ENCODE measurements at places on chromosomes 1 and 21.
A peak's percentile ranks its signal among the peaks of the same experiment; 100 is the strongest.

- no peak for DNase-seq
Observed at GRCh38 chr1:58597996-58598395, 20.9 kb upstream of the TACSTD2 start.

- DNase-seq, result no peak
Observed at GRCh38 chr1:43438576-43438952, 15.2 kb downstream of the HYI start.

GRCh38 chr21:45357436-45358260 lies 47.3 kb upstream of the COL18A1 start:
- no peak for DNase-seq

GRCh38 chr1:200381256-200381984 lies 28.4 kb downstream of the ZNF281 start:
- DNase-seq, result no peak

- DNase-seq, result peak; percentile 74
Observed at GRCh38 chr1:88061492-88062177, 622.4 kb upstream of the PKN2 start.

- DNase-seq, result peak; percentile 40
Observed at GRCh38 chr1:109201123-109201703, 12.5 kb upstream of the SARS1 start.

DNA sequence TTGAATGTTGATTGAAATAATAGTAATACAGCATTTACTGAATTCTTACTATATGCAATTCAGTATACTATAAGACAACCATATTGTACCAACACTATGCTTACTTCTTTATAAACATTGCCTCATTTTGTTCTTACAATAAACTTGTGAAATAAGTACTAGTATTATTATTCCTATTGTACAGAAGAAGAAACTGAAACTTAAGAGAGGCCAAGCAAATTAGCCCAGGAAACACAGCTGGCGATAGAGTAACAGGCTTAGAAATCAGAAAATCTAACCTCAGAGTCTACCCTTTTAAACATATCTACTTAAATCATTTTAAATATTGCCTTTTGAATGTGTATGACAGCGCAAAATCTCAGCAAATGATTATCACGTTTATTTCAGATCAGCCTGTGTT lies 41.7 kb downstream of the FASLG start:
- no peak for DNase-seq

DNA sequence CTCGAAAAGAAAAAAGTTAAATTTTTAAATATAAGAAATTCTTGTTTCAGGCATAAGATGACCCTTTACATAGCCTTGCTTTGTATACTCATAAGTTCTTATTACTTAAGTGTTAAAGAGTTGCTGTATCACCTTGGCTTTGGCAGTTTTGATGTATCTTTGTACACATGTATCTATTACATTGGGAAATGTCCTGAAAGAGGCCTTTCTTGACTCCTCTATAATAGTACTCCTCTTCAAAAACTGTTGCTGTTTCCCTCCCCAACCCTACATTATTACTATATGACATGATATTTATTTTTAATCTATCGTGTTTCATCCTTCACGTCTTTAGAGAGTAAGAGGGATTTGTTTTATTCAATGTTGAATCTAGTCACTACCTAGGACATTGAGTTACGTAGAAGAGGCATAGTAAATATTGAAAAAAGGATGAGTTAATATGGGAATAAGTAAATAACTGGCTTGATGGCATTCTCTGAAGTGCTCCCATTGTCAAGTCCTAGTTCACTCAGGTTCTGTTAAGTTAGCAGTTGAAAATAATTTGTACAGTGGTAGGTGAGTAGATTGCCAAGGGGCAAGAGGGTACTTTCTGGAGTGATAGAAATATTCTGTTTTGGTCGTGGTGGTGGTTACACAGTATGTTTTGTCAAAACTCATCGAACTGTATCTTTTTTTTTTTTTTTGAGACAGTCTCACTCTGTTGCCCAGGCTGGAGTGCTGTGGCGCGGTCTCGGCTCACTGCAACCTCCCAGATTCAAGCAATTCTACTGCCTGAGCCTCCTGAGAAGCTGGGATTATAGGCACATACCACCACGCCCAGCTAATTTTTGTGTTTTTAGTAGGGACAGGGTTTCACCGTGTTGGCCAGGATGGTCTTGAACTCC lies 8.2 kb downstream of the THRAP3 start:
- DNase-seq, result no peak

DNA sequence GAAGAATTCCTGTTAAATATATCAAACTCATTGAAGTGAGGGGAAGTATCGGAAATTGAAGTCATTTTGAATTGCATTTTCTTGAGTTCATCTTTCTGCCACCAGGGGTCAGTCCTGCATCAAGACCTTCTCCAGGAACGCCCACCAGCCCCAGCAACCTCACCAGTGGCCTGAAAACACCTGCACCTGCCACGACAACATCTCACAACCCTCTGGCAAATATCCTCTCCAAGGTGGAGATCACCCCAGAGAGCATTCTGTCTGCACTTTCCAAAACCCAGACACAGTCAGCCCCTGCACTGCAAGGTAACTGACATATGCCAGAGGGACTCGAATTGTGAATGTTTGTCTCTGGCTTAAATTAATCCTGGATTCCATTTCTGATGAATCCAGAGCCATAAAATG lies 22.8 kb upstream of the TARS2 start:
- DNase-seq, result peak; percentile 87

GRCh38 chr1:94674876-94675275 lies 133.3 kb upstream of the F3 start:
- DNase-seq, result no peak

- no peak for DNase-seq
Observed at GRCh38 chr1:159200769-159201168, 3.9 kb upstream of the ACKR1 start.

GRCh38 chr1:245404952-245405351 lies 250.2 kb downstream of the KIF26B start:
- no peak for DNase-seq

Measured in NAMALWA (cell line).